ENCODE measurements at places on chromosomes 11 and 22.

DNA sequence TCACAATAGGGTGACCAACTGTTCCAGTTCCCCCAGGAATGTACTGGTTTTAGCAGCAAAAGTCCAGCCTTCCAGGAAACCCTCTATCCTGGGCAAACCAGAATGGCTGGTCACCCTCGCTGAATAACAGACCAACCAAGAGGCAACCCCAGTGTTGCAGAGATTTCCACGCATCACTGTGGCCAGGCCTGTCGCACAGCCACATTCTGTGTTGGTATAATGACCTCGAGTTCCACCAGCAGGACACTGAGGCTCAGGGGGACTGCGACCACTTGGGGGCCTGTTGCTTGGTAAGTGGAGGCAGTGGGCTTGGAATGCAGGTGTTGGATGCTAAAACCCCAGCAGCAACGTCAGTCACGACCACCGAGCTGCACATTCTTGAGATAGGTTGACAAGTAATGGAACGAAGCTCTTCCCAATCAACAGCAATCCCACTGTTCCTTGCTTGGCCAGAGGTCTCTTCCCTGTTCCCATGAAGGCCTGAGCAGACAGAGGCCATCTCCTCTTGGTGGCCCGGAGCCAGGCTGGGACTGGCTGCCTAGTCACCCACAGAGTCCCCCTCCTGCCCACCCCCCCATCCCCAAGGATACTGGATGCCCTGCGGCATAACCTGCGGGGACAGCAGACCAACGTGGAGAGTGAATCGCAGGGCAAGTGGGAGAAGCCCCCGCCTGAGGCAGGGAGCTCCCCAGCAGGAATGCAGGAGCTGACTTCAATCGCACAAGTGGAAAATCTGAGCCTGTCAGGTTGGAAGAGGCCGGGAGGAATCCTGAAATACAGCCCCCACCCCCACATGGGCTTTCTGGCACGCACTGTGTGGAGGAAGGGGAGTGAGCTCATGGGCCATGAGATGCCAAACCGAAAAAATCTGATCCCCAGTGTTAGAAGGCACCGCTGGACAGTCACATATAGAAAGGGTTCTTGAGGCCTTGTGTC lies 43.4 kb upstream of the MN1 start:
- no peak for DNase-seq

- no peak for DNase-seq
Observed at GRCh38 chr11:109027851-109028250, 363.0 kb downstream of the DDX10 start.

DNA sequence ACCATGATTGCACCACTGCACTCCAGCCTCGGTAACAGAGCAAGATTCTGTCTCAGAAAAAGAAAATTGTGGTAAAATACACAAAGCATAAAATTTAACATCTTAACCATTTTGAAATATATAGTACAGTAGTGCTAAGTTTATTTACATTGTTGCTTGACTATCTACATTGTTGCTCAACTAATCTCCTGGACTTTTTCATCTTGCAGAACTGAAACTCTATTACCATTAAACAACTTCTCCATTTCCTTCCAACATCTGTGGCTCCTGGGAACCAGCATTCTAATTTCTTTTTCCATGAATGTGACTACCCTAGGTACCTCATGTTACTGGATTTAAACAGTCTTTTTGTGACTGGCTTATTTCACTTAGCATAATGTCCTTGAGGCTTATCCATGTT lies 13.5 kb upstream of the VWA5A start:
- DNase-seq, result no peak

DNA sequence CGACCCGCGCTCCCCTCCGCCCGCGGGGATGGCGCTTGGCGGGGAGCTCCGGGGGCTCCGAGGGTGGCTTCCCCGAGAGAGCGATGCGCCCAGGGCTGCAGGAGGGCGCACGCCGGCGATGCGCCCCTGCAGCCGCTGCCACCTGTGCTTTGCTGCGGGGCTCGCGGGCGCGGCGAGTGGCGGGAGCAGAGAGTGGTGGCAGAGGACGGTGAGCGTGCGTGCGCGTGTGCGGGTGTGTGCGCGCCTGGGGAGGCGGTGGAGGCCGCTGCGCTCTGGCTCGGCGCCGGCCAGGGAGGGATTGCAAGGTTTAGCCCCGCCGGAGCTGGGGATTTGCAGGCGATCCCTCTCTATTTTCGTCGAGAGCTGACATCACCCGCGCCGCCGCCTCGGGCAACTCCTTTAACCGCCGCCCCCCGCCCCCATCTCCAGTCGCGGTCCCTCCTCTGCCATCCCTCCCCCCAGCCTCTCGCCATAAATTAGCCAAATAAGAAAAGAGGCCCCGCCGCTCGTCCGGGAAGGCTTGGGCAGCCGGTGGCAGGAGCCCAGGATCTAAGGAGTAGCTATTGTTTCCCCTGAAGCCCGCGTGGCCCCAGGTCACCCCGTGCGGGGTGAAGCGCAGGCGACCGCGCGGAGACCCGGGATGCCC lies at the start of gene SLC1A2:
Gene SLC1A2 (minus strand): TSS at position 375 of the 646 bp plus-strand sequence. CDS start 592 bp downstream, outside the sequence.
- no peak for DNase-seq

DNA sequence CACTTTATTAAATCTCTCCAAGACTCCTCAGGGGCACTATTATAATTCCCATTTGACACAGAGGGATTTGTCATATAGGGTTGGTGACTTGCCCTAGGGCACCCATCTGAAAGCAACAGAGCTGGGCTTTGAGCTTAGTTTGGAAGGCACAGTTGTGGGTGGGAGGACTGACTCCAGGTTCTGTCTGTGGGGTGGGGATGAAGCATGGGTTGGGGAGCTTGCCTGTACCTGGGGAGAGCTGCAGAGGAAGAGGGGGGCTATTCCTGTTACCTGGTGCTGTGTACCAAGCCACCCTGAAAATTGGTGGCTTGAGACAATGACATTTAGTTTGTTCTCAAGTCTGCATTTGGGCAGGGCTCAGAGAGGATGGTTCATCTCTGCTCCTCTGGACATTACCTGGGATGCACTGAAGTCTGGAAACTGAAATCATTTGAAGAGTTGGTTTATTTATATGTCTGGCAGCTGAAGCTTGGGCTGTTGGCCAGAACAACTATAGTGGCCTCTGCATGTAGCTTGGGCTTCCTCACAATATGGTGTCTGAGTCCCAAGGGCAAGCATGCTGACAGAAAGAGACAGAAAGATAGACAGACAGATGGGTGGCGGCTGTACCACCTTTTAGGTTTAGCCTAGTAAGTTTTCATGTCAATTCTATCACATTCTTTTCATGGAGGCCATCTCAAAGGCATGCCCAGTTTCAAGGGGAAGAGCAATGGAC lies 44.9 kb downstream of the LRRC32 start:
- no peak for DNase-seq

GRCh38 chr11:64762277-64762673 lies 2.5 kb upstream of the PYGM start:
- no peak for DNase-seq

DNA sequence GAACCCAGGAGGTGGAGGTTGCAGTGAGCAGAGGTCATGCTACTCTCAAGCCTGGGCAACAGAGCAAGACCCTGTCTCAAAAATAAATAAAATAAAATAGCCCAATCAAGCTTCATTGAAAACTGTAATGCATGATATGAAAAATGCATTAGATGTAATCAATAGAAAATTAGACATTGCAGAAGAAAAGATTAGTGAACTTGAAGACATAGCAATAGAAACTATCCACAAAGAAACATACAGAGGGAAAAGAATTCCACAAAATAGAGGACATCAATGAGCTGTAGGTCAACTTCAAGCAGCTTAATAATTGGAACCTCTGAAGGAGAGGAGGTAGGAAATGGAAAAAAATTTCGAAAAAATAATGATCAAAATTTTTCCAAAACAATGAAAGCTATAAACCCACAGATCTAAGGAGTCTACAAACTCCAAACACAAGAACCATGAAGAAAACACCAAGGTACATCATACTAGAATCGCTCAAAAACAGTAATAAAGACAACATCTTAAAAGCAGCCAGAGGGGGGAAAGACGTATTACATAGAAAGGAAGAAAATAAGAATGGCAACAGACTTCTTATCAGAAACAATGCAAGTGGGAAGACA lies 104.2 kb downstream of the WNT7B start:
- DNase-seq, result no peak

DNA sequence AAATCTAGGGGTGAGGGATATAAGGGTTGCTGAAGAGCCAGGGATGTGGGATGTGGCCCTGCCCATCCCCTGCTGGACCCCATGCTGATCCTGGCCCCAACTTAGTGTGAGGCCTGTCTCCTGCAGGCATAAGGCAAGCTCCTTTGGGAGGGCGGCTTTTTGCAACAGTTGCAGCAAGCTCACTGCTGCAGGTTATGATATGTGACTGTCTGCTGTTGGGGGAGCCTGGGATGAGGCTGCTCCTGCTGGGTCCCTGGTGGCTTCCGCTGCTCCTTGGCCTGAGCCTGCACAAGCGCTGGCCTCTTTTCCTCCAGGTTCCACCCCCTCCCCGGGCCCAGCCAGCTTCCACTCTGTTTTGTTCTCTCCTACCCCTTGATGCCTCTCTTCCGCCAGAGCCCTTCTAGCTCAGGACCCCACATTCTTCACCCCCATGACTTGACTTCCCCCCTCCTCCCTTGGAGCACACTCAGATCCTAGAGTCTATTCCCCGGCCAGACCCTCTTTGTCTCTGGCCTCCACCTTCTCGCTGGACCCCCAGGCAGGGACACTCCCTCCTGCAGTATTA lies 35.0 kb upstream of the SYT13 start:
- DNase-seq, result no peak

DNA sequence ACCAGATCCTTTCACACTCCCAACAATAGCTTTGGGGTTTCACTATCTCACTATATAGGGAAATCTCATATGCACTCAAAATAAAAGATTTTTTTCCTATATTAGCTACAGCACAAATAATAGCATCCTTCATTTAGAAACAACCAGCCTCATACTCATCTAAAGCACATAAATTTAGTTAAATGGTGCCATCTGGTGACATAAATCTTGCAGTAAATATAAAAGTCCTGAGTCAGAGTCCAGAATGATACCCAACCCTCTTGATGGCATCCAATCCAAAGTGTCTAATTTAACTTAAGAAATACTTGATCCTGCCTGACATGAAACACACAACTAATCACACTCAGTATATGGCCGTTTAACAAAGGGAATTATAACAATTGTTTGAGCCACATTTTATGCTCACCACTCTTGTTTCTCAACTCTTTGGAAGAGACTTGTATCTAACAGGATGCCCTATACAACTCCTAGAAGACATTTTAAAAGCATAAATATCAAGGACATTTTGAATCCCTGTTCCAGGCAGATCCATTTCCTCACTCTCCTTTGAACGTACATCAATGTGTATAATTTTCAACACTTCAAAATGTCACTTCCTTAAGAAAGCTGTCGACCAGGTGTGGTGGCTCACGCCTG lies 36.2 kb downstream of the DLG2 start:
- no peak for DNase-seq

DNA sequence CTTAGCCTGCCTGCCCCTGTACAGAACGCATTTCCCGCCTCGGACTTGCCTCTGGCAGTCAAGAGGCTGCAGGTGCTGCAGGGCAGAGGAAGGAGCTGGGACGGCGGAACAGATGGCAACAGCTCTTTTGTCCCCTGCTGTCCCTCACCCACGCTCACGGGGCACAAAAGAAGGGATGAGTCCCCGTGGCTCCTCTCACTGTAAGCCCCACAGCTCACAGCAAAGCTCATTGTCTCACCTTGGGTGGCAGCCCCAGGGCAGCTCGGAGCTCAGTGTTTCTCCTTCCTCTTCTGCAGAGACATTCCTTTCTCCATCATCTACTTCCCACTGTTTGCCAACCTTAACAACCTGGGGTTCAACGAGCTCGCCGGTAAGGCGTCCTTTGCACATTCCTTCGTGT lies 24.3 kb downstream of the SLC25A18 start:
- no peak for DNase-seq

DNA sequence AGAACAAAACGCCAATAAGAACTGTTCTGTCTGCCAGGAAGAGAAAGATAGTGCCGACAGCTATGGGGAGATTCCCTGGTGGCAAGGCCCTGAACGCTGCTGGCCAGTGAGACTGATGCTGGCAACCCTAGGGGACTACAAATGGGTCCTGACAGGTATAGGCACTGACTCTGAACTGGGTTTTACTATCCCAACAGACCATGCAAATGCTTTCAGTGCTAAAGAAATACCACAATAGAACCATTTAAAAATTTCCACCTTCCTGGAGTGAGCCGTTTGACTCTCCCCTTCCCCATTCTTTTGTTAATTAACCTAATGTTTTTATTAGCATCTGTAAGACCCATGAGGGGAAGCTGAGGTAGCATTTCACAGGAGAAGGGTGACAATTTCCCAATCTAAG lies 25.7 kb downstream of the USP28 start:
- DNase-seq, result no peak

DNA sequence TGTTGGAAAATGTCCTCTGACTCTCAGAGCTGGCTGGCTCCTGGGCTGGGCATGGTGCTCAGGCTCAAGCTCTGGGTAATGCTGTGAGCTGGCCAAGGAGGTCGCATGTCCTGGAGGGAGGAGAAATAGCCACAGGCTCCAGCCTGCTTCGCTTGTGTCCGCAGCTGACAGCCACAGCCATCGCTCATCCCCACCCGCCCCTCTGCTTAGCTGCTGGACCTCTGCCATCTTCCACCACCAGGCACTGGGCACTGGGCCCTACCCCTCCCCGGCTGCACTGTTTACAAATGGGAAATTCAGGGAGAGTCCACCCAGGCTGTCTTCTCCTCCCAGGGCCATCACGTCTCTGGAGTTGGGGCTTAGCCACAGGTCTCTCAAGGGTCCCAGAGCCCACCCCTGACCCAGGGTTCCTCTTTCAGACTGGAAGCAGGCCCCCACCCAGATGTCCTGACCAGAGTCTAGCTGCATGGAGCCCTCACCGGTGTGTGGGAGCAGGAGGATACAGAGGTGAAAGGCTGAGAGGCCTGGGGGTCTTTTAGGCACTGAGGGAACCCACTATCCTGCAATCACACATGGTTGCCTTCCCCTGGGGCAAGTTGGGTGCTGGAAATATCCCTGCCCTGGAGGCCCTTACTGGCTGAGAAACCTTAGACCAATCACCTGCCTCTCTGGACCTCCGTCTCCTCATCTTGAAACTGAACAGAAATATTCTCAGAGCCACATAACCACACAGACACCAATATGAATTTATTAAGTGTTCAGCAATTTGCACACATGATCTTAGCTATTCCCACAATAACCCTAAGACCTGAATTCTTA lies 62.7 kb downstream of the CD82 start:
- no peak for DNase-seq

DNA sequence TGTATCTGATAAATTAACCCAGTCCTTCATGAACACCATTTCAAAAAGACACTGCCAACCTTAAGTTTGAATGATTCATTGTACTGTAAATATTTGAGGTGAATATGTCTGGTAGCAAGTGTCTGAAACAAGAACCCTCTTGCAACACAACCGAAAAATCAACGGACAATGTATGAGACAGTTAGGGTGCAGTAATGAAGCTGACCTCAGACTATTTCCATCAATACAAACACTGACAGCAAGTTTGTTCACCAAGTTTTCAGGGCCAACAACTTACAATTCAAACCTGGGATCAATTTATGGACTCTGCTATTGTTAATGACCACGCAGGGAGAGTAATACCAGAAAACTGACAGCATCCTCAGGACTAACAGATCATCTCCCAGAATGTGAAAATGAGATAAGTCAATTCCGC lies 126.3 kb downstream of the CADM1 start:
- DNase-seq, result no peak

DNA sequence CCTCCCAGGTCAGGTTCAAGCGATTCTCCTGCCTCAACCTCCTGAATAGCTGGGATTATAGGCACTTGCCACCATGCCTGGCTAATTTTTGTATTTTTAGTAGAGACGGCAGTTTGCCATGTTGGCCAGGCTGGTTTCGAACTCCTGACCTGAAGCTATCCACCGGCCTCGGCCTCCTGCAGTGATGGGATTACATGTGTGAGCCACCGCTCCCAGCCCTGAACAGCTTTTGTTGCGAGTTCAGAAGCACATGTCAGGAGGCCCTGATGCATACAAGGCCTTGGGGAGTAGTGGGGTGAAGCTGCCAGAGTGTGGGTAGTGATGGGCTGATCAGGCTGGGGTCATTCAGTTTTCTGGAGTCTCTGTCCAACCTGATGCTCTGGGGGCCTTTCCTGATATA lies 117.0 kb upstream of the C11orf87 start:
- DNase-seq, result no peak

Measured in hematopoietic multipotent progenitor cell treated with erythropoietin and hydrocortisone succinate and interleukin-3 and kit ligand, for 17 days (in vitro differentiated cells).